CD4-positive, alpha-beta T cell (primary cell): ENCODE measurements at places on chromosomes 2 and 18.

- no peak for DNase-seq
Measured at GRCh38 chr2:58535990-58536389, 294.9 kb upstream of the FANCL start.

- DNase-seq: no peak
Measured at GRCh38 chr2:10867692-10868420, 43.9 kb upstream of the KCNF1 start.

DNA sequence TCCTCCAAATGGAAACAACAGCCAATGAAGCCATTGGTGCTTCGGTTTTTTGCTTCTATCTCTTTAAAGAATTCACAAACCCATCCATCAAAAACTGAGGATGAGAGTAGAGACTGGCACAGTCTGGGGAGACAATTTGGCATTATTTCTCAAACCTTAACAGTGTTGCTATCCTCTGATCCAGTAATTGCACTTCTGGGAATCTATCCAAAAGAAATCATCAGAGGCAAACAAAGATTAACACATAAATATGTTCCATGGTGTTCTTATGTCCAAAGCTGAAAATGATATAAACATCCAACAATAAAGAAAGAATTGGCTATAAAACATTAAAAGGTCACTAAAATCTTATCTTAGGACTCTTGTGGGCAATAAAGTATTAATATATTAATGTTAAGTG is 35.1 kb downstream of the REEP1 start:
- no peak for DNase-seq

- DNase-seq: no peak
Measured at GRCh38 chr18:29912351-29912750, 1130.2 kb downstream of the DSC3 start.

- no peak for DNase-seq
Measured at GRCh38 chr2:179251870-179252269, 12.8 kb downstream of the SESTD1 start.

- no peak for DNase-seq
Measured at GRCh38 chr18:825891-826585, 14.0 kb upstream of the YES1 start.

GRCh38 chr2:188969651-188970050 is 4.5 kb upstream of the COL3A1 start:
- no peak for DNase-seq

DNA sequence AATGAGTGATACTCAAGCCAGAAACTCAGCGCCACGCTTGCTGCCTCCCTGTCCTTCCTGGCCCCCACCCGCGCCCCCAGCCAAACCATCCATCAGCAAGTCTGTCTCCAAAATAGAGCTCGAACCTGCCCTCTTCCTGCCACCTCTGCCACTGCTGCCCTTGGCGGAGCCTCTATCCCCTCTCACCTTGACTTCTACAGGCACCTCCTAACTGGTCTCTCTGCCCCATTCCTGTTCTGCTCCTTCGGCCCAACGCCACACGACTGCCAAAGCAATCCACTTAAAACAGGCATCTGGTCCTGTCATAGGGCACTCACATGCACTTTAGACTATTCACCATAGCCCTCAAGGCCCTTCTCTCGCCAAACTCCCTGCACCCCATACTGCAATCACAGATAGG is 210.3 kb upstream of the SMAD2 start:
- DNase-seq: no peak

- DNase-seq: no peak
Measured at GRCh38 chr2:158670292-158670691, 124.8 kb upstream of the DAPL1 start.

- DNase-seq: no peak
Measured at GRCh38 chr18:9139400-9140039, 2.9 kb downstream of the ANKRD12 start.

- no peak for DNase-seq
Measured at GRCh38 chr2:29841386-29842004, 79.9 kb downstream of the ALK start.

- DNase-seq: no peak
Measured at GRCh38 chr2:9162841-9163240, 43.8 kb upstream of the ASAP2 start.

DNA sequence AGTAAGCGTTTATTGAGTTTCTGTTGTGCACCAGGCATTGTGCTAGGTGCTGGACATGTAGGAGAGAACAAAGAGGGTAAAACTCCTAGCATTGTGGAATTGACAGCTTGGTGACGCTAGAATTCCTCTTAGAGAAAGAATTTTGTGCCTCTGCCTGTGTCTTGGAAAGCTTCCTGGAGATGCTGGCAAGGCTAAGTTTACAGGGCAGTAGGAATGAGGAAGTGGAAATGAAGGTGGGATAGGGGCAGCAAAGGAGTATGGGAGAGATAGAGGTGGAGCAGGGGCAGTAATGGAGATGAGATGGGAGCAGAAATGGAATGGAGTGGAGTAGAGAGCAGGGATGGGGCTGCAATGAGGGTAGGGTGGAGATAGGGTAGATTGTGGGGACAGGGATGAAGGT is 29.8 kb downstream of the GPR39 start:
- DNase-seq: no peak

DNA sequence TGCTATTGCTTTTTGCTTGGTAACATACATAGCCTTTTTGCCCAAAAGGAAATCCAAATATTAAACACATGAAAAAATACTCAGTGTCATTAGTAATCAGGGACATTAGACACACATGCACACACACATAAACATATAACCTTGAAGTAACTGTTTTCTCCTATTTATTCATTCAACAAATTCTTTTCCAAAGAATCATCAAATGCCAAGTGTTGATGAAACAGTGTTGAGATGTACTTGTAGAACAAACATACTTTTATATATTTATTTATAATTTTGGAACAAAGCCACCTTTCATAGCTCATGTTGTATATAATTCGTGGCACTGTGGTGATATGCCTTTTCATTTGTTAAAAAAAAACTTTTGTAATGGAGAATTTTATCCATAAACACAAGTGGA is 81.0 kb downstream of the APLF start:
- no peak for DNase-seq
